A549 treated with GW870086 at 1 μM for 4 hours (cell line): ENCODE measurements at places on chromosomes 7 and 10. TPM values are rescaled to one million over a fixed set of nuclear protein-coding genes. Genes with fewer than 3 reads are reported as not detected.

The TMEM139 gene
- total RNA-seq: 0.69 to 1.9 TPM (median 1.2 TPM) in 5 replicates

The FXYD4 gene
- not detected in 5 replicates for total RNA-seq

The NODAL gene
- not detected in 5 replicates for total RNA-seq

The PRDX3 gene
- total RNA-seq: 274 to 343 TPM (median 322 TPM) in 5 replicates

The AMZ1 gene
- total RNA-seq: 0.02 to 0.05 TPM (median 0.03 TPM) in 3 of 5 replicates, not detected in the others

The NUTM2B gene
- total RNA-seq: 0.16 to 0.69 TPM (median 0.34 TPM) in 5 replicates

The LRGUK gene
- 0.23 to 0.60 TPM (median 0.34 TPM) in 5 replicates for total RNA-seq

The SPAG6 gene
- not detected in 5 replicates for total RNA-seq

The POLR3A gene
- 12.2 to 14.2 TPM (median 13.7 TPM) in 5 replicates for total RNA-seq

The WIPF3 gene
- 0.35 to 0.84 TPM (median 0.61 TPM) in 5 replicates for total RNA-seq

The DENND2A gene
- total RNA-seq: 0.51 to 0.90 TPM (median 0.60 TPM) in 5 replicates

The ASB13 gene
- total RNA-seq: 17.9 to 25.0 TPM (median 21.1 TPM) in 5 replicates

The TMEM140 gene
- total RNA-seq: 0.90 to 1.2 TPM (median 1.1 TPM) in 5 replicates

The PON1 gene
- total RNA-seq: 0.64 to 1.1 TPM (median 0.80 TPM) in 5 replicates

The FLNC gene
- 3.7 to 5.9 TPM (median 4.7 TPM) in 5 replicates for total RNA-seq

The AVPI1 gene
- total RNA-seq: 86.3 to 139 TPM (median 117 TPM) in 5 replicates

The HOXA3 gene
- total RNA-seq: 3.4 to 7.7 TPM (median 6.4 TPM) in 5 replicates

The AKR1C1 gene
- total RNA-seq: 445 to 630 TPM (median 590 TPM) in 5 replicates

The AZGP1 gene
- total RNA-seq: not detected in 5 replicates

The EPDR1 gene
- 66.1 to 81.5 TPM (median 77.3 TPM) in 5 replicates for total RNA-seq

The ADRA2A gene
- total RNA-seq: 0.03 to 0.14 TPM (median 0.07 TPM) in 5 replicates

The TMEM72 gene
- total RNA-seq: not detected in 5 replicates

The GPER1 gene
- 0.72 to 1.2 TPM (median 0.79 TPM) in 5 replicates for total RNA-seq

The SLC18A2 gene
- 0.03 TPM in 1 of 5 replicates, not detected in the others for total RNA-seq

The MRLN gene
- total RNA-seq: not detected in 5 replicates

The ACSL5 gene
- 0.10 to 0.39 TPM (median 0.26 TPM) in 5 replicates for total RNA-seq

The ARF5 gene
- total RNA-seq: 162 to 188 TPM (median 173 TPM) in 5 replicates

The CYP2C18 gene
- total RNA-seq: 0.05 to 0.08 TPM (median 0.07 TPM) in 3 of 5 replicates, not detected in the others

The ERVW-1 gene
- not detected in 5 replicates for total RNA-seq

The FKBP6 gene
- not detected in 5 replicates for total RNA-seq

The PRSS2 gene
- not detected in 5 replicates for total RNA-seq

The CNNM1 gene
- 24.0 to 32.5 TPM (median 30.1 TPM) in 5 replicates for total RNA-seq

The MRPS33 gene
- total RNA-seq: 106 to 129 TPM (median 111 TPM) in 5 replicates

The CYP2E1 gene
- 0.16 to 0.32 TPM (median 0.28 TPM) in 4 of 5 replicates, not detected in the other for total RNA-seq
